ENCODE measurements at places on chromosomes 3 and 15.
A peak's percentile ranks its signal among the peaks of the same experiment; 100 is the strongest.

DNA sequence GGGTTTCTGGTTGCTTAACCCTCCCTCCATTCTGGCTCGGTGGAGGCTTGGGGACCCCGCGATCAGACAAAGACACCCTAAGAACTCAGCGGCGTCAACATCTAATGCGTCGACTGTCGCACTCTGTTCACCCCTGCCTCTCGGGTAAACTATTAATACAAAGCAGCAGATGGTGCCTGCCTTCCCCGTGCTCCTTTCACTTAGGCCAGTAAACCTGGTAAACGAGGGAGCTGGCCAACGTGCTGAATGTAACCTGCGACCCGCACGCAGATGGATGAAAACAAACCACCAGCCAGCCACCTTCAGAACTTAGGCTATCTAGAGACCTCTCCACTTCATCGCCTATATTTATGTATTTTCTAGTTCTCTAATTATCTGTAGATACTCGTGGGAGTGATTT is 848 bp upstream of the CADPS start:
- DNase-seq, result peak; percentile 11

DNA sequence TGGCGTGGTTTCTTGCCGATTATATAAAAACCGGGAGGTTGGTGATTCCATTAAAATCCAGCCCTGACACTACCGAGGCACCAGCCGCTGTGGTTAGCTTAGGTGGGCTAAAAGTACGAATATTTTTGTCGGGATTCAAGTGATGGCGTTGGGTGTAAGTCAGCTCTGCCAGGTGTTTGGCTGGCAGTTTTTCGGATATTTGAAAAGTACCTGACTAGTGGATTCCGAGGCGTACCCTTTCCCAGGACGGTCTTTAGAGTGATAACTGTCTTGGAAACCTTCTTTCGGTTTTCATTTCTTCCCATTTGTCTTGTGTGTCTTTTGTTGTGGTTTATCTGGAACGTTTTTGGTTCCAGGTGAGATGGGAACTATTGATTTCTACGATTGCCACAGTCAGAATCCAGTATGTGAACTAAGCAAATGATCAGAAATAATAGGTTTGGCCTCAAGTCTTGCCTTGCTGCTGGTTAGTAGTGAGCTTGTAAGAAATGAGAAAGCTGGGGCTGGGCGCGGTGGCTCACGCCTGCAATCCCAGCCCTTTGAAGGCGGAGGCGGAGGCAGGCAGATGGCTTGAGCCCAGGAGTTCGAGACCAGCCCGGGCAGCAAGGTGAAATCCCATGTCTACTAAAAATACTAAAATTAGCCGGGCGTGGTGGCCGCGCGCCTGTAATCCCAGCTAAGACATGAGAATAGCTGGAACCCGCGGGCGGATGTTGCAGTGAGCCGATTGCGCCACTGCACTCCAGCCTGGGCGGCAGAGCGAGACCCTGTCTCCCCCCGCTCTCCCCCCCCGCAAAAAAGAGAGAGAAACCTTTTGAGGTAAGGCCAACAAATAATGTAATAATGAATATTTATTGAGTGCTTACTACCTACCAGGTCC is 1.4 kb downstream of the FYTTD1 start:
- peak; percentile 55 for DNase-seq

DNA sequence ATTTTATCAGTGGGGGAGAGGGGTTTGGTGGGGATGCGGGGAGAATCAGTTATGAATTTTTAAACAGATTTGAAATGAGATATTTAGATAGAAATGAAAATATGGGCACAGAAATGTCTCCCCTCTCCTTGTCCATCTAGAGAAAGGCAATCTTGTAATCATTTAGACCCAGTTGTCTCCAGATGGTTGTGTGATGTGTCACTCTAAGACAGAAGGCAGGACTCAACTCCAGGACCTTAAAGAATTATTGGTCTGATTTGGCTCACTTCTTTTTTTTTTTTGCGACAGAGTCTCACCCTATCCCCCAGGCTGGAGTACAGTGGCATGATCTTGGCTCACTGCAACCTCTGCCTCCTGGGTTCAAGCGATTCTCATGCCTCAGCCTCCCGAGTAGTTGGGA is 77.2 kb downstream of the EOMES start:
- peak; percentile 48 for DNase-seq

GRCh38 chr3:69119138-69119537 is 3.3 kb downstream of the LMOD3 start:
- DNase-seq, result no peak

GRCh38 chr3:44226573-44226972 is 15.1 kb upstream of the TOPAZ1 start:
- DNase-seq, result no peak

DNA sequence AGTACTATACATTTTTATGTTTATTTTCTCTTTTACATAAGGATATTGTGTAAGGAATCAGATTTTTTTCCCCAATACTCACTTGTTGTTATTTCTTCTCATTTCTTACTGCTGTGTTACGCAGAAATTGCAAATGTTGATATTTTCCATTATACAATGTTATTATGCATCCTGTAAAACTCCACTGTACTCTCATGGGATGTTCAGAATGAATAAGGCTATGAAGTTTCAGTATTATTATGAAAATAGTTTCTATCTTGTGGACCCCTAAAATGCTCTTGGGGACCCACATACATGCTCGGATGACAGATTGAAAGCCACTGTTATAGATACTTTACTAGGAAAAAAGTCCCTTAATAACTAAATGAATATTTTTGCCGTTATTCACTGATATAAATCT is 329.4 kb downstream of the EPHA3 start:
- DNase-seq, result no peak

DNA sequence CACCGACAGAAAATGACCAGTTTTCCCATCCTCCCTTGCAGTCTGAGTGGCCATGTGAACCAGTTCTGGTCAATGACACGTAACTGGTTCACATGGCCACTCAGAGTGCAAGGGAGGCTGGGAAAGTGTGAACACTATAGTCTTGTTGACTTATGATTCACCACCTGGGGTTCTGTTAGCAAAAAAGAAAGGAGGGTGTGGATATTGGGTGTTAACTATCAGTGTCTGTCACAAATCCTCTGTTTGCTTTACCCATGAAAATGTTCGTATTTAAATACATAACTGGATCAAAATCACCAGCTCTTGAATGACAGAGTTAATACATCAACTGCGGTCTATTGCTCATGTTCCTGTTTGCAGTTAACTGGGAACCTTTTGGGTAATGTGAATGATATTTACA is 92.3 kb downstream of the ADAMTSL3 start:
- no peak for DNase-seq

GRCh38 chr3:15892311-15893227 is 94.8 kb upstream of the ANKRD28 start:
- DNase-seq, result peak; percentile 15

DNA sequence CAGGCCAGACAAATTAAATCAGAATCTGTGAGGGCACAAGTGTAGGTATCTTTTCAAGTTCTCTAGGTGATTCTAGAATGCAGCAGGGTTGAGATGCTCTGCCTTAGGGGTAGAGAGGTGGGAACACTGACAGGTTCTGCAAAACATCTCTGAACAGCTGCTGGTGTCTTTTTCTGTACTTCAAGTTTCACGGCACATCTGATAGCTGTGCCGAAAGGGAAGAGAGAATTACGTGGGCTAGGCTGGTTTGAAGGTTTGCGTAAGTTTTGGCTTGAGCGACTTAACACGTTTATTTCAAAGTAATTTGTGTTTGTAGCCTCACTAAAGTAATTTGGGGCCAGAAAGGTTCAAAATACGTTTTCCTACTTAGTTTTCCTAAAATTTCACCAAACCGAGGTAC is 22.5 kb downstream of the PXK start:
- no peak for DNase-seq

GRCh38 chr3:31468433-31468832 is 64.3 kb upstream of the STT3B start:
- no peak for DNase-seq

GRCh38 chr15:101264911-101265641 is 12.2 kb downstream of the SELENOS start:
- DNase-seq, result no peak

- peak; percentile 97 for DNase-seq
These were observed 14.1 kb downstream of the SLCO3A1 start for GRCh38 chr15:91867581-91868026.

DNA sequence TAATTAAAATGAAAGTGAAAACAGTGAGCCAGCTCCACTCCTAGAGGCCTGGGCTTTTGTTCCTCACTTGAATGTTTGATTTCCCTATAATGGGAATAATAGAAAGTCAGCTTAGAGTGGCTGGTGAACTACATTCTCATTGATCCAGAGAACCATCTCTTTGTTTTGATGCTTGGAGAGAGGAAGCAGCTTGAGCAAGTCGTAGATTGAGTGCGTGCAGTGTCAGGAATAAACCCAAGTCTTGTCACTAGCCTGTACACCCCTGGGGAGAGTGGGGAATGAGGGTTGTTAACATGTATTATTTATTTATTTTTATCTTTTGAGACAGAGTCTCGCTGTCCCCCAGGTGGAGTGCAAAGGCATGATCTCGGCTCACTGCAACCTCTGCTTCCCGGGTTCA is 885 bp upstream of the LSG1 start:
- no peak for DNase-seq

DNA sequence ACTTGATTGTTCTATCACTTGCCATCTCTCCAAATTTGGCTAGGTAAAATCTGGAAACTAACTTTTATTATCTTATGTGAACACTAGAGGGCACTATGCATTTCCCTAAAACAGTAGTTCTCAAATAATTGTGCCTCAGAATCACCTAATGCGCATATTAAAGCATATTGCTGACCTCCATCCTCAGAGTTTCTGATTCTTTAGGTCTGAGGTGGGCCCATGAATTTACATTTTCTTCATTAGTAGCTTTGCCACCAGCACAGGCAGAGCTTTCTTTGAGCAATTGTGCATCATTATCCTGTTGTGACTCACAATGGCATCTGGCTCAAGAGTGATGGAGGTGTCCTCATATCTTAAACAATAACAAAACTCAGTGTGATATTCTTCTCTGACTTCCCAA is 17.5 kb upstream of the BCHE start:
- peak; percentile 6 for DNase-seq

DNA sequence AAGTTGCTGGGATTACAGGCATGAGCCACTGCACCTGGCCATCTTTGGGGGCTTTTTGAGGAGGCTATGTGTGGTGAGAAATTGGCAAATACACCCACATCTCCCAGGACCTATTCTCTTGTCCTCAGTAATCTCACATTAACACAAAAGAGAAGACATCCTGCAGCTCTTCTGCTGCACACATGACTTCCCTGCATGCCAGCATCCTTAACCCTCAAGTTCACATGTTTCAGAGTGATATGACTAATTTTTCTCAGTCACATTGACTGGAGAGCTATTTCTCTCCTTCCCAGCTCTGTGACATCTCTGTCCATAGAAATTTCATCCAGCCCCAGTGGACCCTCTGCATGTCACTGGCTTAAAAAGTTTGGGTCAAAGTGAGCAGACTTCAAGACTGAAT is 1.9 kb upstream of the SKIC8 start:
- DNase-seq, result no peak

DNA sequence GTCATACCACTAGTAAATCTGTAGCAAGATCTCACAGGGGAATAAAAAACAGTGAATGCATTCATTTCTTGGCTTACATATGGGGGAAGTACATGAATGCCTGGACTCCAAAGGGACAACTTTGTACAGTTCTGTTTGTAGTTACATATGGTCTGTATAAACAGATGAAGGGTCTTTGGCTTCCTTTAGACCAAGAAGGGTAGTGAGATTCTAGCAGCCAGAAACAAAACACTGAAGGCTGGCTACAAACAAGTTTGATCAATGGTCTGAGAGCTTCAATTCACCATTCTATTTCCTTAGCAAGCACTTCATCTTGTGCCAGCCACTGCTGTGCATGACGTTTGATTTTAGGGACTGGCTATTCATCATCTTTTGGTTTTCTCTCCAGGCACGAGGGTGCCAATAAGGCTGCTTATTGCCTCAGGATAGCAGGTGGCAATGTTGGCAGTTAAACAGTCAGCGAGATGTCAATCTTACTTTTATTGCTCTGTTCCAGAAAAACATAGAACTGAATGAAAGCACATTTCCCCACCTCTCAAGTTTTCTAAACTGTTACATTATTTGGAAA is 313.7 kb upstream of the COL8A1 start:
- peak; percentile 48 for DNase-seq

DNA sequence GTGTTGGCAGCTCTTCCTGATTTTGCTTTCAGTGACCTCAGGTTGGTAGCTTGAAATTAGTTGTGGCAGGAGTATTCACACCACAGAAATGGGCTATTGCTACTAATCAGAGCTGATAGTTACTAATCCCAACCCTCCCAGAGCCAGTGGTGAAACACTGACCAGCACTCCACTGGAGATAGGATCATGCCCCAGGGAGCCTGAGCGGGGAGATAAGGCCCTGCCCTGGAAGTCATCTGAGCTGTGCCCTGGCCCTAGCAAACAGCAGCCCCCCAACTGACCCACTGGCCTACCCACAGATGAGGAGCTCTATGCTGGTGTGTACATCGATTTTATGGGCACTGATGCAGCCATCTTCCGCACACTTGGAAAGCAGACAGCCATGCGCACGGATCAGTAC is 9.4 kb upstream of the GNAT1 start:
- DNase-seq, result no peak

- no peak for DNase-seq
These were observed 143.3 kb downstream of the SMAD6 start for GRCh38 chr15:66845266-66845785.

- no peak for DNase-seq
These were observed 260.0 kb upstream of the ZNF385D start for GRCh38 chr3:22010997-22011396.

GRCh38 chr3:185150561-185150960 is 2.3 kb downstream of the C3orf70 start:
- DNase-seq, result no peak
